ENCODE measurements at places on chromosomes 11 and 22.

GRCh38 chr11:8683115-8683807 lies 669 bp downstream of the RPL27A start:
- DNase-seq, result peak; percentile 58

DNA sequence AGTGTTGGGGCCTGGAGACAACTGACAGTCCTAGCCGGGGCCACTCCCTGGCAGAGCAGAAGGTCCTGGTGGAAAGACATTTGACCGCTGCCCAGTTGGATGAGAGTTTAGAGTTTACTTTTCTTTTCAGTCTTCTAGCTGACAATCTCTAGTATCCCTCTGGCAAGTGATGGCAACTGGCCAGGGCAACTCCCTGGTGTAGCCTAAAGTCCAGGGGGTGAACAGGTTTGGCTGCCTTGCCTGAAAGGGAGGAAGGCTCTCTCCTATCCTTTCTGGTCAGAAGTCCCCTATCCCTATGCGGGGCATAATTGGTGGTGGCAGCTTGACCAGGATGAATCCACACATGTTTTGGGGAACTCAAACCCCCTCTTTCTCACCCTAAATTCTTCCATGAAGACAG lies 16.8 kb upstream of the MSANTD2 start:
- no peak for DNase-seq

- DNase-seq, result no peak
These were observed 3913.9 kb upstream of the OR11H1 start for GRCh38 chr22:11613898-11614755.

- no peak for DNase-seq
These were observed 57.6 kb downstream of the DLG2 start for GRCh38 chr11:85569525-85569924.

DNA sequence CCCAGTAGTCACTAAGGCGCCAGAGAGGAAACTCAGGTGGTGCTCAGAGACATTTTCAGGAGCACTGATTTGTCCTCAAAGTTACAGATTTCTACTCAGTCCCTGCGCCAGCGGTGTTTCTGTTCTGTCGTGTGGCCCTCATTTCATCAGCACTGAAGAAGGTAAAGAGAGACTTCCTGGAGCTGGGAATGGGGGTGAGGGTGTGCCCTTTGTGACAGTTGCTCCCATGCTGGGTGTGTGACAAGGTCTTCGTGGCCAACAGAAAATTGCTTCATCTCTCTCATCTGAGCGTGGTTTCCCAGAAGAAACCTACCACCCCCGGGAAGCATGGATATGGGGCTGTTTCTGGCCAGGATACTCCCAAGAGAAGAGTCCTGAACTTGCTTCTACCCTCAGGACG lies 2.0 kb upstream of the PPARA start:
- DNase-seq, result no peak

DNA sequence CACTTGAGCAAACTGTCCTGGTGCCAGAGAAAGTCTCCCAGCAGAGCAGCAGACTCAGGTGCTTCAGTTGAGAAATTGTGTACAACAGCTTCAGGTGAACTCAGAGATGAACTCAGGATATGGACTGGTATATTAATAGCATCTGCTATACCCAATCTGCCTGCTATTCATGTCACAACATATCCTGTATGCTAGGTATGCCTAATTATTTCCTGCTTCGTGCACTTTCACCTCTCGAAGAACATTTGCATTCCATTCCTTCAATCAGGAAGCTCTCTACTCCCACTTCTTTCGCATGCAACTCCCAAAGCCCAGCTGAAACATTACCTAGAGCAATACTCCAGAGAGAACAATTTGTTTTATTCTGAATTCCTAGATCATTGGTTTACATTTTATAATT lies 207.7 kb downstream of the KCNA4 start:
- DNase-seq, result no peak

- peak; percentile 8 for DNase-seq
These were observed 4.0 kb downstream of the NAP1L4 start for GRCh38 chr11:2987881-2988861.

DNA sequence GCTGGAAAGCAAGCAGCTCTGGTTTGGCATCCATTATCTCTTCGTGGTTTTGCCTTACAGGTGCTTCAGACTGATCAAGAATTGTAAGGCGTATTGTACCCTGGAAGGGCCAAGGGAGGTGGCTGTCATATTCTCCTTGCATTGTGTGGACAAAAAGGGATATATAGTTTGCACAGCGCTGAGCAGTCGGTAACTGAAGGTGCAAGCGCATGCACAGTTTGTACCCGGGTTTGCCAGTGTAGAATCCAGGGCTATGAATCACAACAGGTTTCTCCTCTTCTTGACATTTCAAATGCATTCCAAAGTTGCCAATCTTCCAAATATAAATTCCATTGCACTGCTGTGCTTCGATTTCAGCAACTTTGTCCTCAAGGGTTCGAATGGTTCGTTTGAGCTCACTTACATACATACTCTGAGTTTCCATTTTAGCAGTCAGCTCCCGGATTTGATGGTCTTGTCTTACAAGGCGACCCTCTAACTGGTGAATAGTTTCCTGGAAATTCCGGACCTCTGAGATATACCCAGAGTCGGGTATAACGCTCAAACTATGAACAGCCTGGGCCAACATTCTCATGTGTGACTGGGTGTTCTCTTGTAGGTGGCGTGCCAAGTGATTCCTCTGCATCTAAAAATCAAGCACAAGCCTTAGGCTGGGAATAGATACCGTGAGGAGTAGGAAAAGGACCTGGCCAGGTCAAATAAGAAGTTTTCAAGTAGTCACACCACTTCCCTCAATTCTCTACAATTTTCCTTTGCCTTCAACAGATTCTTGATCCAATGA lies 19.9 kb downstream of the TRAF6 start:
- no peak for DNase-seq

GRCh38 chr22:42893371-42894150 lies 36.5 kb upstream of the ARFGAP3 start:
- DNase-seq, result no peak

DNA sequence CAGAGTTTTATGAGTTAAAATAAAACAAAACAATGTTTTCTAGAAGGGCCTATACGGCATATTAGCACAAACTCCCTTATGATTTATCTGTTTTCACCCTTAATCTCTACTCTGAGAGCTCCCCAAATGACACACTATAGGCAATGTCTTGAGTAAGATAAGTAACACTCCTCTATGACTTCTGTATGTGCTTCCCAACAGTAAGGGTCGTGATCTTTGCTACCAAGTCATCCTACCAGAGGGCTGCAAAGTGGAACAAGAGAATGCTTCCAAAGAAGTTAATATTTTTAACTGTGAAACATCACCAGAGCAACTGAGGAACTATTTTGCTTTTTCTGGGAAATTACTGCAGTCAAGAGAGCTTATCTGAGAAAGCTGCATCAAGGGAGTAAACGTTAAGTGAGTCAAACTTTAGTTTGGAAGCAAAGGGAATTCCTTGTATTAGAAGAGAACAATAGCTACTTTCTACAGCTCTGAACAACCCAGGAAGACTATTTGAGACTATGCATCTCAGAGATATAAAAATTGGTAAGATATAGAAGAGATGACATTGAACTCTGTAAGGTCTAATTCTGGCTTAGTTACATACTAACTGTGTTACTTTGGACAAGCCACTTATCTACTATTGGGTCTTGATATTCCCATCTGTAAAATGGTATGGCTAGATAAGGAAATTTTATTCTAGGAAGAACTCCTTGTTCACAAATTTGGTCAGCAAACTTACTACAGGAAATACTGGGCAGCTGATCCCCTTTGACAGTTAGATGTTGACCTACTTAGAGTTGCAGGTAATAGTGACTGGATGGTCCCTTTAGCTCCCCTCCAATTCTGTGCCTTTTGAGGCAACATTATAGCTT lies 43.7 kb upstream of the CCDC34 start:
- DNase-seq, result no peak

All from dermis blood vessel endothelial cell (primary cell).